Hematopoietic multipotent progenitor cell treated with erythropoietin and hydrocortisone succinate and interleukin-3 and kit ligand, for 4 days (in vitro differentiated cells): ENCODE measurements at places on chromosomes 12 and 14.

DNA sequence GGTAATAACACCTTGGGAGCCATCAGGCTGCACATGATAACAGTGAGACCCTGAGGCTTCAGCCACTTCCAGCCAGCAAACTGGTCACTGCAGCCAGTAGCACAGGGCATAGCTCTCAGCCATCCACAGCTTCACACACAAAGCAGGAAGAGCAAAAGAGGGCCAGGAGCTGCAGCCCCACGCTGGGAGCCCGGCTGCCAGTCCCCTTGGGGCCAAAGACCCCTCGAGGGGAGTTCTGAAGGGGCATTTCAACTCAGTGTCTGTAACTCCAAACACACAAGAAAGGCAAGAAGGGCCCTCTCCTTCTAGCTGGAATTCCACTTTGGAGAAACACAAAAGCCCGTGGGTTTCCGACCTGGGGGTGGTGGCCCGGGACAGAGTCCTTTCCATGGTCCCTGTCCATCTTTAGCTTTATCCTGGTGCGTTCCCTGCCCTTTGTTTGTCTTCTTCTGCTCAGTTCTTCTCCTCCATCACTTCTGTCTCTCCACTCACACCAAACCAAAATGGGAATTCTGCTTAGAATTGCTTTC lies 151.8 kb upstream of the FKBP4 start:
- DNase-seq = no peak

GRCh38 chr14:100893760-100894159 lies 9.8 kb downstream of the RTL1 start:
- no peak for DNase-seq

DNA sequence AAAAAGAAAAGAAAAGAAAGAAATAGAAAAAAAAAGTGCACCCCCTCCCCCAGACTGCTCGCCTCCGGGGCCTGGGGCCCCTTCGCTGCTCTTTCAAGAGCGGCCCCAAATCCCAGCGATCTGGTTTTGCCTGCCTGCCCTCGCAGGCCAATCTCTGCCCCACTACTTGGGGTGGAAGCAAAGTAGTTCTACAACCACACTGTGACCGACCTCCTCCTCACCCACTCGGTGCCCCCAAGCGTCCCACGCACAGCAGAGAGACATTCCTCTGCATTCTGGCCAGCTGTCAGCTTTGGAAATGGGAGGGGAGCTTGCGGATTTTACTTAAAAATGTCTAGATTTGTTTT lies 2.4 kb upstream of the TBX3 start:
- no peak for DNase-seq

DNA sequence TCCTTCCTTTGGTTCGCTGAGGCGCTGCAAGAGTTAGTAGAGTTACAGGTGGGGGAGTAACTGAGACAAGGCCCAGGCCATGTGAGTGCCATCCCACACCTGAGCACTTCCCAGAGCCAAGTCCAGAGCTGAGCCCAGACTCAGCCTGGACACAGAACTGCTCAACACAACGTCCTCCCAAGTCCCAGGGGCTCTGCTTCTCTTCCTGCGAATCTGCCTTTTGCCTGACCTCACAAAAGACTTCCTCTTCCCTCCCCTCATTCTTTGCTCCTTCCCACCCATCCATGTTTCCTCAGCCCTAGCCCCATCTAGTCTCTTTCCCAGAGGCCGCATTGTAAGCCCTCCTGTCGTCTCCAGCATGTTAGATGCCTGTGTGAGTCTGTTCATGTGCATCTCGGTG lies 16.6 kb upstream of the MCRS1 start:
- no peak for DNase-seq
